ENCODE measurements at places on chromosomes 3 and 15. TPM values are rescaled to one million over a fixed set of nuclear protein-coding genes. Genes with fewer than 3 reads are reported as not detected.

DNA sequence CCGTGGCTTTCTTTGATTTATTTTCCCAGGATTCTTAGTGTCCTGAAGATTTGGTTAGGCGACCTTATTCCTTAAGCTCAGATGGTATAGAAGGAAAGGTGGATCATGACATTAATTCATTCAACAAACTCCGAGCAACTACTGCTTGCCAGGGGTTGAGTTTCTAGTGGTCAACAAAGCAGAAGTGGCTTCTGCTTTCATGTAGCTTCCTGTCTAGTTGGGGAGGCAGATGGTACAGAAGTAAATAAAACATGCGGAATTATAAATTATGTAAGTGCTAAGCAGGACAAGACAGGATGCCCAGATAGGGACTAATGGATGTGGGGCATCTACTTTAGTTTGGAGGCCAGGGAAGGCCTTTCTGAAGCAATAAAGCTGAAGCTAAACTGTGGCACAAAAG lies 15.6 kb downstream of the EEFSEC start:
- H3K4me3 ChIP-seq, result no peak overlapping the region
- no peak overlapping the region for H3K27ac ChIP-seq
- no peaks in the 10 kb centered on the region for H3K27me3 ChIP-seq
- DNase-seq, result no peak
- peaks cover 6% of the 10 kb centered on the region for H3K4me1 ChIP-seq

SEMA7A gene
- polyA plus RNA-seq, result 2.0 TPM

VILL gene
- 3.4 TPM for polyA plus RNA-seq

RLBP1 gene
- polyA plus RNA-seq, result not detected

HIGD2B gene
- 0.45 TPM for polyA plus RNA-seq

All from GM23338 (cell line).